Activated CD4-positive, alpha-beta T cell treated with anti-CD3 and anti-CD28 coated beads, Interleukin-2, amount 50 U/mL, for 1 hour (primary cell): ENCODE measurements at places on chromosomes 4 and X.

- no peak for DNase-seq
Observed at GRCh38 chr4:3019145-3019846, 55.0 kb downstream of the HTT-AS start.

- no peak for DNase-seq
Observed at GRCh38 chr4:101191302-101192098, 155.8 kb downstream of the PPP3CA start.

DNA sequence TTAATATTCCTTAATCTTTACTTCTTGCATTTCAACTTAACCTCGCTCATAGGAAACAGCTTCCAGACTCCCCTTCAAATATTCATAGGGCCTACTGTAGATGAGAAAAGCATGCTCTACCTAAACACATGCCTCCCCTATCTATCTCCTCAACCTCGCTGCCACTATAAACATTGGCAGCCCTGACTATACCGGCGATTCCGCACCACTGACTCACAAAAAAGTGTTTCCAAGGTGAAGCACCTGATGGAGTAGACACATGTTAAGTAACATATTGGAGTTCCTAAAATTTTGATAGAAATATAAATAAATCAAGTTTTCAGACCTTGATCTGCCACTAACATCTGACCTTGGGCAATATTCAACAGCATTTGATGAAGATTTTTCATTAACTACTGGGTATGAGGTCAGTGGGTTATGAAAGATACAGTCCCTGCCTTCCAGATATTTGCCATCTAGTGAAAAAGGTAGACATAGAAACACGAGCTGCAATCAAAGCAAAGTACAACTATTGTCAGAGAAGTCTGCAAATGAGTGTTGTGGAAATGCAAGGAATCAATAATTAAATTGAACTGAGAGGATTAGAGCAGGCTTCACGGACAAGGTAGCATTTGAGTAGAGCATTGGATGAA is 184.2 kb downstream of the MAML3 start:
- no peak for DNase-seq

DNA sequence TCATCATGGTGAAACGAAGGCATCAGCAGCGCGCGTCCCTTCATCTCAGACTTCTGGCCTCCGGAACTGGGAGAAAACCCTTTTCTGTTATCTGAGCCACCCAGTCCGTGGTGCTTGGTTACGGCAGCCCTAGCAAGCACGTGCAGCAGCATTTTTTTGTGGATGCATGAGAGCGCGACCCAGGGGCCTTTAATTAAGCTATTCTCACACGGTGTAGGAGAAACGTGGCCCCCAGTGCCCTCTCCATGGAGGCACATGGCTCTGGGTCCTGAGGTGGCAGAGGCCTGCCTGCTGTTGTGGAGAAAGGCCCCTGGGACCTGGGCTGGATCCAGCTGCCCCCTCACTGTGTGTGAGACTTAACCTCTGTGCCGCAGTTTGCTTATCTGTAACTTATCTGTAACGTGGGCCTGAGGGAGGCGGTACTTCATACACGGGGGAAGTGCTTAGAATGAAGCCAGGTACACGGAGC is 9.5 kb downstream of the CLCN4 start:
- DNase-seq: no peak

GRCh38 chr4:150820409-150820808 is 194.7 kb downstream of the LRBA start:
- DNase-seq: no peak

DNA sequence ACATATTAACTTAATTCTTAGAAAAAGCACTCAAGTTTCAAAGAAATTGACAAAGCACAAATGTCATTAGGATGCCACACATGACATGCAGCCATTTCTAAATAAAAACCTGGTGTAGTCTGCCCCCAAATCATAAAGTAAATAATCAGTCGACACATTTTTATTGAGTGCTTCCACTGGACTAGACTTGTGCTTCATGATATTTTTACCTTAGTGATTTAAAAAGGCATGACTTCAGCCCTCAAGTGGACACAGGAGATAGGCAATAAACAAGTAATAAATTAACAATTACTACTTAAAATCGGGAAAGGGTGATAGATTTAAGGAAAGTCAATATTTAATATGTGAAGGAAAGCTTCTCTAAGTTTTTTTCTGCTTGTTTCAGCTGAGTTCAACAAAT is 7.6 kb downstream of the TRAM1L1 start:
- no peak for DNase-seq

DNA sequence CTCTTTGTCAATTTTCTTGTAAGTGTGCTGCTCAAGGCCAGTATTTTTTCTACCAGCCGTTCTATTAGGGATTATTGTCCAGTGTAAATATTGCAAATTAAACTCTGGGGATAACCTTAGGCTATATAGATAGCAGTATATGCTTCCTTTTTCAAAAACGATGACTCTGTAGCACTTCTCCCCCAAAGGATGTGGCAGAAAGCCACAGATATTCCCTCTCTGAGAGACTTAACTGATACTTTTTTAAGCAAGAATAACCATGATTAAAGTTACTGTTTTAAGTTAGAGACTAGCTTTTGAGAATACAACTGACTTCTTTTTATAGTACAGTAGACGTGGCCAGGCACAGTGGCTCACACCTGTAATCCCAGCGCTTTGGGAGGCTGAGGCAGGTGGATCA is 130.0 kb downstream of the FHIP1A start:
- no peak for DNase-seq

DNA sequence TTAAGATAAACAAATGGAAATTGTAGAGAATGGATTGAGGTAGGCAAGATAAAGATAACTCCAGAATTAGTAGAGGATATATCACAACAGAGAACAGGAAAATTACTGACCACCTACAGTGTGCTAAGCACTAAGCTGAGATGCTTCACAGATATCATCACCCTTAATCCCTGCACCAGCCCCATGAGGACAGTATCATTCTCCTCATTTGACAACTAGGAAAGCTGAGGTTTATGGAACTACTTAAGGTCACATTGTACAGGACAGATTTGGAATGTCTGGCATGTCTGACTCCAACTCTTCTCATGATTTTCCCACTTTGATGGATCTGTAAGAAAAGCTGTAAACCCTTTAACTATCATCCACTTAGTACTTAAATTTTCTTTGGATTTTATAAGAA is 95.5 kb downstream of the CASK start:
- DNase-seq: no peak

- no peak for DNase-seq
Observed at GRCh38 chr4:109746728-109747127, 16.9 kb upstream of the PLA2G12A start.

DNA sequence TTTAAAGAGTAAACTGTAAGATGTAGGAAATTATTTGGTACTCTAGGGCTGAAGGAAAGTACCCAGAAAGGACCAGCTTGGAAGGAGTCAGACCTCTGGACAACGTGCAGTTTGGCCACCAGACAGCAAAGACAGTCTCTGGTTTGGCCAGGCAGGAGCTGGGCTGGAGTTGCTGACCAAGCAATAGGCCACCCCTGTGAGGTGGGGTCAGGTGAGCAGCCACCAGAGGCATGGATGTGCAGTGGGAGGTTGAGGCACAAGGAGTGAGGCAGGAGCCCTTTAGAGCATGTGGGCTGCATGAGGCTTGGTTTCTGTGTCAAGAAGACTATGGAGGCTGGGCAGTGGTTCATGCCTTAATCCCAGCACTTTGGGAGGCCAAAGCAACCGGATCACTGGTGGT is 17.7 kb upstream of the MRFAP1 start:
- DNase-seq: no peak

DNA sequence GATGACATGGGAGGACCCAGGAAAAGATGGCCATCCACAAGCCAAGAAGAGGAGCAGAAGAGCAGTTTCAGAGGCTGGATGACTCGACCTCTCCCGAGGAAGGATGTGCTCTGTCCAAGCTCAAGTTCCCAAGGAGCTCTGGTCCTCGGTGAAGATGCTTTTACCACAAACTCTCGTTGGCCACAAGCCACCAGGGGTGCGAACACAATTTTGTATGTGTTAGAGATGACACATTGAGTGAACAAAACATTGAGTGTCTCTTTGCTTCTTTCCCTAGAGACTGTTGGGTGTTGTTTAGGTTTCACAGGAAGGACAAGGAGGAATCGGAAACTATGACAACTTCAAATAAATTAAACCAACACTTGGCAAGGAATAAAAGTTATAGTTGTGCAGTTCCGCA is 26.3 kb downstream of the FGFBP1 start:
- no peak for DNase-seq

GRCh38 chr4:184361443-184361842 is 112.9 kb downstream of the IRF2 start:
- no peak for DNase-seq

- peak; percentile 48 for DNase-seq
Observed at GRCh38 chrX:153818571-153819383, 11.6 kb downstream of the PDZD4 start.

GRCh38 chr4:159341522-159341921 is 238.6 kb downstream of the RAPGEF2 start:
- no peak for DNase-seq

DNA sequence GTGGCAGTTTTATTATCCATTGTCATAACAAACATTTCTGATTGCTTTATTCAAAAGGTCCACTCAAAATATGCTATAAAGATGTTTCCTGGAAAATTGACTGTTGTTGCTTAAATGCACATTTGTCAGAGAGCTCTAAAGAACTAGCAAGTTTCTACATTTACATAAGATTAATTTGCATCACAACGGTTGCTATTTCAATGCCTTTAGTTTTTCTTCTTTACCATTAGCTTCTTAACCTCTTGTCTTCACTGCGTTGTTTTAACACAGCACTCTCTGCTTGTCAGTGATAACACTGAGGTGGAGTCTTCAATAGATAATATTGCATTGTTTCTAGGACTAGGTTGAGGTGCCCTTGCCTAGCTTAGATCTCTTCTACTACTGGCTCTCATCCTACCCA is 76.7 kb upstream of the GALNT7 start:
- no peak for DNase-seq

GRCh38 chrX:65697915-65698796 is 30.7 kb downstream of the MSN start:
- peak; percentile 64 for DNase-seq

- no peak for DNase-seq
Observed at GRCh38 chr4:104210420-104210819, 284.3 kb downstream of the CXXC4 start.

GRCh38 chr4:107890779-107891178 is 40.6 kb upstream of the CYP2U1 start:
- DNase-seq: no peak

GRCh38 chrX:31435592-31435991 is 363.8 kb upstream of the FTHL17 start:
- DNase-seq: no peak

DNA sequence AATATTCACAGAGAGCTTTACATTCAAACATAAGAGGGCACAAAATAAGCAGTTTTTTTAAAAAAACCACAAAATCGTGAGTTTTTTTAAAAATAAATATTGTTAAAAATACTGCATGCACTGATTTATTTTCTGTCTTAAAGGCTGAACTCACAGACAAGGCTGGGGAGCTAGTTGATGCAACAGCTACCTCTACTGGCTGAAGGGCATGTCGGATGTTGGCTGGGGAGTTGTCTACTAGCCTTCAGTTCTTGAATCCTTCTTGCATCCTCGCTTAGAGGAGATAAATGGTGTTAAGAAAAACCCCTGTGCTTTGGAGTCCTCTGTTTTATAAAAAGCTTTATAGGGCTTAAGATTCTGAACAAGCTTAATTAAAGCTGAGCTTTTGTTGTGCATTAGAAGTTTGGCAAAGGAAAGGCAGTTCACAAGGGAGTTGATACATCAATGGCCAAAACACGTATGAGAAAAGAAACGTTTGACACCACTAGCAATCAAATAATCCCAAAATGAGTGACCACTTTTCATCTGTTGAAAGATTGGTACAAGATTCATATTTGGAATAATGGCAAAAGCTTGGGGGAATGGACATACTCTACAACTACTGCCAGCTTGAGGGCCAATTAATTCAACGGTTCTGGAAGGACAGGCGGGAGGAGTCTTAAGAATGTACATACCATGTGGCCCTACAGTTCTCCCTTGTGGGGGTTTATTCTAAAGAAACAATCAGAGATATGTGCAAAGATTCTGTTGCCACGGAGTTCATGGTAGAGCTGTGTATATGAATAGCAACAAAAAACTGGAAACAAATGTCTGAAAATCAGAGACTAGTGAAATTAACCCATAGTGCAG is 94.7 kb downstream of the SEL1L3 start:
- DNase-seq: no peak

DNA sequence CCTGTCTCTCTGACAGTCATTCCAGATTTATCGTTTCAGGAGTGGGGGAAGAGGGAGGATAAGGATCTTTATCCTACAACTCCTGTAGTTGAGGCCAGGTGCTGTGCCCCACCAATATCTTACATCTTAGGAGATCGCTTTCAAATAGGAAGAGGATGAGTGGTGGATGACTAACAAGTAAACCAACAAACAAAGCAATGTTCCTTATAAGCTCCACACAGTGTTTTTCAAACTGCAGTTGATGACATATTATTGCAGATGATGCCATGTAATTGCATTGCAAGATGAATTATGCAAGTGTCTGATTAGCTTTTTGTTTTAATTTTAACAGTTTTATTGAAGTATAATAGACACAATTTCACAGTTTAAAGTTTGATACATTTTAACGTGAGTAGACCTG is 35.8 kb upstream of the TMEM164 start:
- DNase-seq: no peak

- DNase-seq: no peak
Observed at GRCh38 chrX:132413459-132413858, 75.4 kb downstream of the MBNL3 start.

DNA sequence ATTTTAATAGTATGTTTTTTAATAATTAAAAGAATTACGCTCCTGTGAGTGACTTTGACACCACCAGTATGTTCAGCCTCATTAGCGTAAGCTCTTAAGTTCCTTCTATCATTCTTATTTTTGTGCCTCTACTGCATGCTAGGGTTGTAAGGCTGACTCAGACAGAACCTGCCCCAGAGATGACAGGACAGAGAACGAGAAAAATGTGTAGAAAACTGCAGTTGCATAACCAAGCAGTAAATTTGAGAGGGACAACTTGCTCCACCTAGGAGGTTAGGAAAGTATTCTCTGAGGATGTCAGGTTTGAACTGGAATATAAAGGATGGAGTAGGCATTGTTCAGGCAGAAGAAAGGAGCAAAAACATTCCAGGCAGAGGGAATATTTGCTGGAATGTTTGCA is 98.7 kb downstream of the NFKB1 start:
- DNase-seq: no peak

GRCh38 chr4:168784786-168785461 is 225.1 kb downstream of the CBR4 start:
- no peak for DNase-seq

GRCh38 chrX:143455046-143455445 is 62.2 kb downstream of the SPANXN3 start:
- DNase-seq: no peak
